Cerebellum (tissue), 4 donors: ENCODE measurements at places on chromosomes 7 and 10. TPM values are rescaled to one million over a fixed set of nuclear protein-coding genes. Genes with fewer than 3 reads are reported as not detected.
A peak's percentile ranks its signal among the peaks of the same experiment; 100 is the strongest.

DNA sequence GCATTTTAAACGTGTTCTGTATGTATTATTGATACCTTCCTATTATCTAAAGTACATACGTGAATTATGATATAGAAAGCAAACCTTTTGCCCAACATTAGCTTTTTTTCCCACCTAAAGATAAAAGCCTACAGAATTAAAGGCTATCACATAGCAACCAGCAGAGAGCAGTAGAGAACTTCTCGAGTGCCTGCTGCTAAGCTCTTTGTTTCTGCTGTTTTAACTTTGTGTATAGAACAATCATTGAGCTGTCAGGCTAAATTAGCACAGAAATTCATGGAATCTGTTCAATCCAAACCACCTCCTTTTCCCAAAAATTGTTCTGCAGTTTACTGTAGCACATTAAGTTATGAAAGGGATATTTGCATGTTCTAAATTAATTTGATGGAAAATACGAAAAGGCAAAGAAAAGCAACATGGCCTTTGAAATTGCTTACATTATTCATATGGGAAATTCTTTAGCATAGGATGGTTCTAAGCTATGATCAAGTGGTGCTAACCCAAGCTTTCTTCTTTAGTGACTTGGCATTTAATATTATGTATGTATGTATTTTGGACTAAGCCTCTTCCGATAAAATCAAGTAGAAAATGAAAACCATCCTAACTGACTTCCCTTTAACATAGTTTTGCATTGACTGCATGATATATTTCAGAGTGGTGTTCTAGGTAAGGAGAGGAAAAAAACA is 1288.5 kb downstream of the GATA3 start:
- peak; percentile 23 for DNase-seq

DNA sequence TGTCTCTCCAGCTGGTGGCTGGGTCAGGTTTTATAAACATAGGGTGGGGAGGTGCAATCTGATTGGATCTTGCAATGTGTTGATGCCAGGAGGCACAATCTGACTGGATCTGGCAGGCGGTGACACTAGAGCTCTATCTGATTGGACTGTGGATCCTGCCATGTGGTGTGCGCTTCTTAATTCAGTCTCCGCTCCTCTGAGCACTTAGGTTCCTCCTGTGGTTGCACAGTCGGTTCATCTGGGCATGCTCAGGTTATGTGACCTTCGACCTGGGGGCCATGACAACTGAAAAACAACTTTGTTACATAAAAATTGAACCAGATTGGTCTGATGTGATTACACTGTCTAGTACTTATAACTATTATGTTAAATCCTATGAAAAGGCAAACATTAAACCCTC is 127.1 kb upstream of the SVIL start:
- no peak for DNase-seq

GRCh38 chr10:25747084-25747483 is 186.9 kb upstream of the MYO3A start:
- DNase-seq, result no peak

DNA sequence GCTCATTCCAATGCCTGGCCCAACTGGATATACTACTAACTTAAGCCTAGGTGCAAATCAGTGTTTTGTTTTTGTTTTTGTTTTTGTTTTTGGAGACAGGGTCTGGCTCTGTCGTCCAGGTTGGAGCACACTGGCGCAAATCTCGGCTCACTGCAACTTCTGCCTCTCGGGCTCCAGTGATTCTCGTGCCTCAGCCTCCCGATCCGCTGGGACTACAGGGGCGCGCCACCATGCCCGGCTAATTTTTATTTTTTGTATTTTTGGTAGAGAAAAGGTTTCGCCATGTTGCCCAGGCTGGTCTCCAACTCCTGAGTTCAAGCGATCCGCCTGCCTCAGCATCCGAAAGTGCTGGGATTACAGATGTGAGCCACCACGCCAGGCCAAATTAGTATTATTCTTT is 1.6 kb downstream of the PPP3CB start:
- no peak for DNase-seq

Gene PIK3AP1
- total RNA-seq, result 2.1 TPM

Gene SYT15B
- total RNA-seq, result 0.54 TPM
